ENCODE measurements at places on chromosomes 2 and 18.
A peak's percentile ranks its signal among the peaks of the same experiment; 100 is the strongest.

- no peak for DNase-seq
These were observed 16.1 kb upstream of the LGALSL start for GRCh38 chr2:64437883-64438282.

- DNase-seq, result no peak
These were observed 39.0 kb upstream of the PPP4R1 start for GRCh38 chr18:9653390-9653789.

- no peak for DNase-seq
These were observed 60.3 kb downstream of the KIAA2012 start for GRCh38 chr2:202133200-202133908.

- DNase-seq, result no peak
These were observed 10.1 kb downstream of the IWS1 start for GRCh38 chr2:127516041-127516762.

GRCh38 chr2:200756618-200757321, 54.9 kb upstream of the BZW1 start:
- peak; percentile 93 for DNase-seq

Measured in ELR (cell line).